ENCODE measurements at places on chromosomes 1 and 21. TPM values are rescaled to one million over a fixed set of nuclear protein-coding genes. Genes with fewer than 3 reads are reported as not detected.

The CYYR1 gene
- 26.0 TPM for total RNA-seq

The INKA2 gene
- total RNA-seq, result 15.4 TPM

The S100A12 gene
- total RNA-seq, result 77.2 TPM

The SH3BP5L gene
- 15.9 TPM for total RNA-seq

The KCNJ9 gene
- total RNA-seq, result not detected

The PADI4 gene
- 7.0 TPM for total RNA-seq

The RASAL2 gene
- total RNA-seq, result 17.3 TPM

The COA6 gene
- 28.0 TPM for total RNA-seq

The VWA1 gene
- total RNA-seq, result 41.1 TPM

GRCh38 chr1:7755448-7755847, 15.6 kb upstream of the VAMP3 start:
- DNase-seq, result no peak

- DNase-seq, result no peak
Observed at GRCh38 chr1:79549201-79549600, 542.7 kb upstream of the ADGRL4 start.

GRCh38 chr1:172719066-172719627, 60.2 kb downstream of the FASLG start:
- DNase-seq, result no peak

- DNase-seq, result no peak
Observed at GRCh38 chr1:227192163-227192562, 126.1 kb downstream of the CDC42BPA start.

- DNase-seq, result no peak
Observed at GRCh38 chr1:61570191-61570590, 154.8 kb downstream of the TM2D1 start.

GRCh38 chr1:6358757-6359201, 34.8 kb downstream of the ACOT7 start:
- DNase-seq, result no peak

- peak; percentile 14 for DNase-seq
Observed at GRCh38 chr1:151196292-151196800, 2.0 kb upstream of the PIP5K1A start.

DNA sequence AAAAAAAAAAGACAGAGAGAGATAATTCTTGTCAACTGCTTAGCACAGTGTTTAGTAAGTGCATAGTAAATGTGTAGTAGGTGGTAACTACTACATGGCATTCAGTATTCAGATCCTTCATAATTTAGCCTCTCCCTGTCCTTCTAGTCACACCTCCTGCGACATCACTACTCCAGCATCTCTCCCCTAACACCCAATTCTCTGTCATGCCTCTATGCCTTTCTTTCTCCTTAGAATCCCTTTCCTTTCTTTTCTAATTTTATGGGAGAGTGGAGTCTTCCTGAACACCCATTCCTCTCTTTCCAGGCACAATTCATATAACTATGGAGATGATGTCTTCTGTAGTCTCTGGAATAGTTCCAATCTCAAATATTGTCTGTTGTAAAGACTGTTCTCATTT, 3.9 kb upstream of the VPS72 start:
- no peak for DNase-seq

All from mesenteric fat pad (tissue), 1 donor.